Stimulated activated memory B cell treated with anti-CD40 and anti-IgM and Interleukin-4, amounts not matched to agents 10 μg/mL and 1 μg/mL and 100 μg/mL, for 72 hours (primary cell): ENCODE measurements at places on chromosomes 16 and 17.

GRCh38 chr16:13883276-13883675 is 36.7 kb upstream of the ERCC4 start:
- no peak for ATAC-seq
- H3K4me1 ChIP-seq = no peaks in the 10 kb centered on the region
- no peak overlapping the region for H3K27ac ChIP-seq
- no peak overlapping the region for H3K4me3 ChIP-seq

GRCh38 chr17:65896889-65897288 is 295.0 kb downstream of the CEP112 start:
- no peaks in the 10 kb centered on the region for H3K27me3 ChIP-seq
- no peak for ATAC-seq
- peaks cover 5% of the 10 kb centered on the region for H3K4me1 ChIP-seq
- H3K27ac ChIP-seq = no peak overlapping the region

DNA sequence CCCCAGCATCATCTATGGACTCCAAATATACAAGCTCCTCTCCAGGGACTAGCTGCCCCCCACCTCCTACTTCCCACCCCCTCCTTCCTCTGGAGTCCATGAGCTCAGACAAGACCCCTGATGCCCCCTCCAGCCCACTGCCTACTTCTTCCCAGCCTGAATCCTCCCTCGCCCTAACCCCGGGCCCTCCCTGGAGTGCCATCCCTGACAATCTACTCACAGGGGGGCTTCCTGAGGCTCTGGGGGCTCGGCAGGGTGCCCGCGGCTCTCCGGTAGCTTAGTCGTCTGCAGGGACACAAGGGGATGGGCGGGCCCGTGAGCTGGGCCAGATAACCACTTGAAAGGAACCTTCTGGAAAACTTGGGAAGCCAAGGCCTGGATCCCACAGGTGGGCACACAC is 15.1 kb downstream of the MPP3 start:
- ATAC-seq = no peak
- no peaks in the 10 kb centered on the region for H3K36me3 ChIP-seq
- H3K4me3 ChIP-seq = no peak overlapping the region
- H3K4me1 ChIP-seq = no peaks in the 10 kb centered on the region
- peaks cover 35% of the 10 kb centered on the region for H3K27me3 ChIP-seq
- H3K27ac ChIP-seq = no peak overlapping the region

GRCh38 chr17:41539979-41540701 is 12.0 kb upstream of the KRT19 start:
- no peak for ATAC-seq
- H3K27me3 ChIP-seq = peaks cover 31% of the 10 kb centered on the region
- H3K27ac ChIP-seq = no peak overlapping the region
- H3K36me3 ChIP-seq = no peaks in the 10 kb centered on the region
- H3K4me3 ChIP-seq = no peak overlapping the region
- H3K4me1 ChIP-seq = no peaks in the 10 kb centered on the region

DNA sequence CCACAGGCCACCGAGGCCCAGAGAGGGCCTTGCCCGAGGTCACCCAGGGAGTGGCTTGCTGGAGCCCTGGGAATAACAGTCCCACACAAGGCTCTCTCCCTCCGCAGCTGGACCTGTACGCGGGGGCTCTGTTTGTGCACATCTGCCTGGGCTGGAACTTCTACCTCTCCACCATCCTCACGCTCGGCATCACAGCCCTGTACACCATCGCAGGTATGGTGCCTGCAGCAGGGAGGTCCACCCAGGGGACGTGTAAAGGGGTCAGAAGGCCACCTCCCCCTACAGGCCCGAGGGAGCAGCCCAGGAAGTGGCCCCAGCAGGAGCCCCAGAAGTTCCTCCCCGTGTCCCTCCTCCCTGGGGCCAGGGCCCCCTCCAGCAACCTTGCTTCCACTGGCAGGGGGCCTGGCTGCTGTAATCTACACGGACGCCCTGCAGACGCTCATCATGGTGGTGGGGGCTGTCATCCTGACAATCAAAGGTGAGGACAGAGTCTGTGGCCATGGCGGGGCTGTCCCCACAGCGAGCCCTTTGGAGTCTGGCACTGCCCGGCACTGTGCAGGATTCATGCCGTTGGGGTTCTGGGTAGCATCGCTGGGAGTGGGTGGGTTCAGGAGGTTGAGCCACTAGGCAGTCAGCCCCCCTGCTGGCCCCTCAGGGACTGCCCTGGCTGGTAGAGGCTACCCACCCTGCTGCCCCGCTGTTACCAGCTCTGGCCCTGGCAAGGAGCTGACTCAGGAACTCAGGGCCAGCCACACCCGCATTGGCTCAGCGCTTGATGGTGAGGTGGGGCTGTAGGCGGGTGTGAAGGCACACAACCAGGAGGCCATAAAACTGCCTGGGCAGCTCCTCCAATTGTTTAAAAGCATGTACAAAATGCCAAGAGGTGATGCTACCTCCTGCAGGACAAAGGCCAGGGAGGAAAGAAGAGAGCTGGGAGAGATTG is 17.3 kb downstream of the SLC5A10 start:
- no peak overlapping the region for H3K27ac ChIP-seq
- no peaks in the 10 kb centered on the region for H3K4me1 ChIP-seq
- H3K27me3 ChIP-seq = no peaks in the 10 kb centered on the region
- no peak for ATAC-seq
- no peak overlapping the region for H3K4me3 ChIP-seq

- no peaks in the 10 kb centered on the region for H3K36me3 ChIP-seq
- peaks cover 55% of the 10 kb centered on the region for H3K27me3 ChIP-seq
- H3K4me3 ChIP-seq = no peak overlapping the region
- H3K27ac ChIP-seq = peak overlapping the region; percentile 66
Measured at GRCh38 chr17:73156887-73157520, 7.8 kb upstream of the SSTR2 start.

DNA sequence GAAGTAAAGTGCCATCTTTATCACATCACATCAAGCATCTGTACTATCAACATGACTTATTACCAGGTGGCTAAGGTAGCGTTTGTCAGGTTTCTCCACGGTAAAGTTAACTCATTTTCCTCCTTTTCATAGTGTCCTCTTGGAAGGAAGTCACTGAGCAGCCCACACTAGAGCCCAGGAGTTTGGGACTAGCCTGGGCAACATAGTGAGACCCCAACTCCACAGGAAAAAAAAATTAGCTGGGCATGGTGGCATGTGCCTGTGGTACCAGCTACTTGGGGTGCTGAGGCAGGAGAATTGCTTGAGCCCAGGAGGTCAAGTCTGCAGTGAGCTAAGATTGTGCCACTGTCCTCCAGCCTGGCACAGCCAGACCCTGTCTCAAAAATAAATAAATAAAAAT is 12.9 kb downstream of the CHD9 start:
- no peak overlapping the region for H3K4me3 ChIP-seq
- H3K36me3 ChIP-seq = peaks cover 12% of the 10 kb centered on the region
- peak overlapping the region; percentile 49 for H3K27ac ChIP-seq
- H3K27me3 ChIP-seq = no peaks in the 10 kb centered on the region
- no peak for ATAC-seq
- H3K4me1 ChIP-seq = peaks cover 70% of the 10 kb centered on the region

DNA sequence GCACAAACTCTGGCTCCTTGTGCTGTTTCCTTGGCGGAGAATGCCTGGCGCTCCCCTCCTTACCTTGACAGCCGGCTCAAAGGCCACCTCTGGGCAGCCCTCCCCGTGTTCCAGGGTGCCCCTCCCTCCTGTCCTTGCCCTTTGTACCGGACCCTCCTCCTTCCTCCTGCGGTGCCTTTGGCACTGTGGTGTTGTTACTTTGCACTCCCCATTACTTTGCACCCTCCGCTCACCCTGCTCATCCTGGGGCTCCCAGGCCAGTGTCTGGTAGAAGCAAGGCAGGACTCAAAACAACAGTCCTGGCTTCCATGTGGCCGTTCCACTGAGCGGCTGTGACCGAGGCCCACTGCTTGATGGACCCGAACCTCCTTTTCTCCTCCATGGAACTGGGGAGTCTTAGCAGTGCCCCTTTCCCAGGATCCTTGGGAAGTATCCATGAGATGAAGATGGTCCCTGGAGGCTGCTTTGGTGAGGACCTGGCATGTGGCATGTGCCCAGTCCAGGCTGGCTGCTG is 147.8 kb downstream of the CMIP start:
- no peak for ATAC-seq
- peaks cover 40% of the 10 kb centered on the region for H3K36me3 ChIP-seq
- no peak overlapping the region for H3K27ac ChIP-seq
- no peak overlapping the region for H3K4me3 ChIP-seq
- no peaks in the 10 kb centered on the region for H3K27me3 ChIP-seq
- peaks cover 41% of the 10 kb centered on the region for H3K4me1 ChIP-seq

DNA sequence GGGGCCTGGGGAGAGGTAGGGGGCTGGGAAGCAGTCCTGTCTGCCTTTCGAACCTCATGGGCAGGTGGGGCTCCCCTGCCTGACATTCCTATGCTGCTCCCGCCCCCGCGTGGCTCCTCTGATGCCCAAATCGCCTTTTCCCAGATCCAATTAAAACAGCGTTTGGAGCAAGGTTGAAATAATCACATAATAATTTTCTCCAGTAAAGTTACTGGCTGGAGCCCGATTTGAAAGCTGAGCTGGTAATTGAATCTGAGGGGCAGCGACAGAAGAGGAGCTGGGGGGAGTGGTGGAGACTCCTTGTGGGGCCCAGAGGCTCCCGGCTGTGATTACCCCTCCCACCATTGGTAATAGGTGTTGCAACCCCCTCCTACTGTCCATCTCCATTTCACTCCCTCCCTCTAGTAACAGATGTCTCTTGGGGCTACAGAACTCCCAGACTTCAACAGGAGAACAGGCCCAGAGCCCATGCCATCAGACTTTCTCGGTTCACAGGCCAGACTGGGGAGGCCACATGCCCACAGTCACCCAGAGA is 38.9 kb upstream of the C1QL1 start:
- H3K27me3 ChIP-seq = peaks cover 67% of the 10 kb centered on the region
- H3K4me3 ChIP-seq = no peak overlapping the region
- H3K27ac ChIP-seq = no peak overlapping the region
- no peak for ATAC-seq
- no peaks in the 10 kb centered on the region for H3K4me1 ChIP-seq

DNA sequence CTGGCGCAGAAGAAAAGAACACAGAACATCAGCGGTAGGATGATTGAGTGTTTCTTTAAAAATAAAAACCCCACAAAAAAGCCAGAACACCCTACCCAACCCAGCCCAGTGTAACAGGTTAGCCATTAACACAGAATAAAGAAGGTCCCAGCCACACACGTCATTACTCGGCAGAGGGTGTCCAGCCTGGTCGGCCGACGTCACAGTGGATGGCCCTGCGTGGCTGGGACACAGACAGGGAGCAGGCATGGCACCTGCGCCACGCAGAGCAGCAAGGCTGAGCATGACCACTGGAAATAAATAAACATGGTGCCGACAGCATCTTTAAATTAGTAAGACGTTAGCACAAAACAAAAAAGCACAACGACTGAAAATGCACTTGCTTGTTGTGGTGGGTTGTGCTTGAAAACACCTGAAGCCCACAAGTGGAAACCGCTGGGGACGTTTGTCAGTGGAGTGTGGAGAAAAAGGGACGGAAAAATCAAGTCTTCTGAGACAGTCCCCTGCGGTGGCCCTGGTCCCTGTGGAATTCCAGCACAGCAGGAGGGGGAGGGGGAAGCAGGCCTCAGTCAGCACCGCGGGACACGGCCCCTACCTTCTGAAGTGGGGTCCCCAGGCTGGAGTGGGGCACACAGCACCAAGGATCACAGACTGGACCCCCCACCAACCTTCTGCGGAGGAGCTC is 39.2 kb downstream of the SLC7A5 start:
- H3K4me1 ChIP-seq = peaks cover 54% of the 10 kb centered on the region
- no peak overlapping the region for H3K4me3 ChIP-seq
- no peak overlapping the region for H3K27ac ChIP-seq
- peaks cover 33% of the 10 kb centered on the region for H3K36me3 ChIP-seq
- no peak for ATAC-seq

DNA sequence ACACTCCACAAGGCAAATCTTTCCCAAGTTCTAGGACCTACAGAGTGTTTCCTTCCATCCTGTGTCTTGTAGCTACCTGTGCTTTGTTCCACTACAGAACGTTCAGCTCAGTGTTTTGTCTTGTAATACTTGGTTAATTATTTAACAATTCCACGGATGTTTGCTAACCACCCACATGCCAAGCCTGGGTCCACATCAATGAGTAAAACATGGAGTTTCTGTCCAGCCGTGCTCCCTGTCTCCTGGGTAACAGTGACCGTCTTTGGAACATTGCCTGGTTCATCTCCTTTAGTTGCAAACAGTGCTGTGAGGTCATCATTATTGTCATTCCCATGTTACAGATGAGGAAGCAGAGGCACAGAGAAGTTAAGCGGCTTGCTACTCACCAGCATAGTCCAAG is 41.3 kb downstream of the IRF8 start:
- H3K27me3 ChIP-seq = no peaks in the 10 kb centered on the region
- H3K36me3 ChIP-seq = no peaks in the 10 kb centered on the region
- peak overlapping the region; percentile 10 for H3K27ac ChIP-seq
- ATAC-seq = no peak
- peaks cover 70% of the 10 kb centered on the region for H3K4me1 ChIP-seq

GRCh38 chr17:83088451-83088850 is 9.0 kb downstream of the METRNL start:
- H3K36me3 ChIP-seq = peaks cover 23% of the 10 kb centered on the region
- no peak overlapping the region for H3K4me3 ChIP-seq
- H3K27ac ChIP-seq = no peak overlapping the region
- ATAC-seq = no peak
- H3K27me3 ChIP-seq = no peaks in the 10 kb centered on the region

GRCh38 chr16:85631802-85632393 is 18.8 kb downstream of the GSE1 start:
- no peak overlapping the region for H3K27ac ChIP-seq
- H3K36me3 ChIP-seq = peaks cover 22% of the 10 kb centered on the region
- H3K4me3 ChIP-seq = no peak overlapping the region
- peaks cover 33% of the 10 kb centered on the region for H3K4me1 ChIP-seq
- no peaks in the 10 kb centered on the region for H3K27me3 ChIP-seq
- ATAC-seq = no peak

GRCh38 chr16:65249768-65250167 is 127.9 kb upstream of the CDH11 start:
- no peaks in the 10 kb centered on the region for H3K4me1 ChIP-seq
- H3K36me3 ChIP-seq = no peaks in the 10 kb centered on the region
- ATAC-seq = no peak
- H3K27me3 ChIP-seq = no peaks in the 10 kb centered on the region
- no peak overlapping the region for H3K4me3 ChIP-seq
- no peak overlapping the region for H3K27ac ChIP-seq

GRCh38 chr16:19118938-19119431 is 5.2 kb downstream of the ITPRIPL2 start:
- peak; percentile 63 for ATAC-seq
- H3K36me3 ChIP-seq = peaks cover 19% of the 10 kb centered on the region
- H3K27ac ChIP-seq = peak overlapping the region; percentile 93
- H3K4me1 ChIP-seq = peaks cover 40% of the 10 kb centered on the region
- H3K27me3 ChIP-seq = no peaks in the 10 kb centered on the region

- no peaks in the 10 kb centered on the region for H3K36me3 ChIP-seq
- H3K27me3 ChIP-seq = no peaks in the 10 kb centered on the region
- H3K27ac ChIP-seq = peak overlapping the region; percentile 75
- ATAC-seq = peak; percentile 10
Measured at GRCh38 chr17:82213251-82214011, 789 bp upstream of the CCDC57 start.

GRCh38 chr16:57700781-57701551 is 6.4 kb downstream of the DRC7 start:
- H3K27ac ChIP-seq = no peak overlapping the region
- peaks cover 9% of the 10 kb centered on the region for H3K27me3 ChIP-seq
- H3K4me1 ChIP-seq = no peaks in the 10 kb centered on the region
- no peak for ATAC-seq

- H3K27ac ChIP-seq = no peak overlapping the region
- no peak for ATAC-seq
- no peaks in the 10 kb centered on the region for H3K4me1 ChIP-seq
Measured at GRCh38 chr16:83979441-83979840, 11.4 kb downstream of the NECAB2 start.

GRCh38 chr17:50199803-50200456 is 1.5 kb downstream of the COL1A1 start:
- H3K36me3 ChIP-seq = no peaks in the 10 kb centered on the region
- peaks cover 21% of the 10 kb centered on the region for H3K4me1 ChIP-seq
- ATAC-seq = peak; percentile 67
- peaks cover 61% of the 10 kb centered on the region for H3K27me3 ChIP-seq
- H3K27ac ChIP-seq = no peak overlapping the region
